Kidney (tissue), 22 donors: ENCODE measurements at places on chromosomes 7 and 10. TPM values are rescaled to one million over a fixed set of nuclear protein-coding genes. Genes with fewer than 3 reads are reported as not detected.

Gene MMD2
- not detected for total RNA-seq

Gene PAPSS2
- total RNA-seq, result 84.2 TPM

Gene ADAMTS14
- 0.47 TPM for total RNA-seq

Gene NME8
- total RNA-seq, result 0.44 TPM

Gene SUN3
- total RNA-seq, result 0.54 TPM

DNA sequence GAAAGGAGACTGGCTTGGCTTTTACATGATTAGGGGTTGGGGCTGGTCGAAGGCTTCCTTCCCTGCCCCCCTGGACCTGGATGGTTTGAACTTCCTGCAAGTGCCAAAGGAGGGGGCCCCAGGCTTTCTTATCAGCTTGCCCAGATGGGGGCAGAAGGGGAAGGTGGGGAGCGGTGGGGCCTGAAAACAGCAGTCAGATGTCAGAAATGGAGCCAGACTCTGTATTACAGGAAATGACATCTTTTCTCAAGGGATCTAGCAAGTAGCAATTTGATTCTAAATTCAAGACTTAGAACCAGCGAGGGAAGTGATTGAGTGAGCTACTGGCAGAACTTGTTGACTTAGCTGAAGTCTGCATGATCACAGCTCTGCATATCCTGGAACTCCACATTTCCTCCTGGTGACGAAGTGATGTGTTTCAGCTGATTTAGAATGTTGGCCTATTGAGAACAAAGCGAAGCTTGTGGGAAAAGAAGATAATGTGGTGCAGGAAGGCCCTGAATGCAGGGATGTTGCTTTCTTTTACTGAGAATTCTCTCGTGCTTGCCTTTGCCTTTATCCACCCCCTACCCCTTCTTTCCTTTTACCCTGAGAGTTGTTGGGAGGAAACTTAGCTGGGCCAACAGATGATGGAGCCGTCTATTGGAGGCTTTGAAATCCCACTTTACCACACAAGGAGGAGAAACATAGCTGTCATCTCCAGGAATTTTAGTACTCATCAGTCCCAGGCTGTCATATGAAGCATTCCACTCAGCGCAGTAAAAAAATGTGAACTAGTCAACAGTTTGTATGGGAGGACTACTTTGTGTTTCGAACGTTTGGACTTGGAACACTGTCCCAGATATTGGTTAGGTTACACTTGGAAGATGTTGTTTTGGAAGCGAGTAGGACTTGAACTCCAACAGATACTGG, 43.2 kb downstream of the CCNY start:
- H3K36me3 ChIP-seq, result no peaks in the 10 kb centered on the region
- H3K27ac ChIP-seq, result peak overlapping the region; percentile 59
- H3K27me3 ChIP-seq, result no peaks in the 10 kb centered on the region
- DNase-seq, result peak; percentile 91

GRCh38 chr7:75920431-75921161, 5.6 kb downstream of the POR start:
- no peaks in the 10 kb centered on the region for H3K27me3 ChIP-seq
- H3K27ac ChIP-seq, result no peak overlapping the region
- peaks cover 5% of the 10 kb centered on the region for H3K36me3 ChIP-seq
- H3K4me3 ChIP-seq, result no peak overlapping the region
- peaks cover 23% of the 10 kb centered on the region for H3K4me1 ChIP-seq

GRCh38 chr10:34420795-34421194, 394.3 kb downstream of the PARD3 start:
- H3K36me3 ChIP-seq, result no peaks in the 10 kb centered on the region
- peaks cover 7% of the 10 kb centered on the region for H3K4me1 ChIP-seq
- H3K27me3 ChIP-seq, result no peaks in the 10 kb centered on the region
- H3K27ac ChIP-seq, result no peak overlapping the region
- DNase-seq, result no peak
- no peak overlapping the region for H3K4me3 ChIP-seq

GRCh38 chr7:44982970-44983369, 4.2 kb upstream of the MYO1G start:
- H3K36me3 ChIP-seq, result peaks cover 32% of the 10 kb centered on the region
- no peak overlapping the region for H3K4me3 ChIP-seq
- peaks cover 10% of the 10 kb centered on the region for H3K4me1 ChIP-seq
- no peak overlapping the region for H3K27ac ChIP-seq

DNA sequence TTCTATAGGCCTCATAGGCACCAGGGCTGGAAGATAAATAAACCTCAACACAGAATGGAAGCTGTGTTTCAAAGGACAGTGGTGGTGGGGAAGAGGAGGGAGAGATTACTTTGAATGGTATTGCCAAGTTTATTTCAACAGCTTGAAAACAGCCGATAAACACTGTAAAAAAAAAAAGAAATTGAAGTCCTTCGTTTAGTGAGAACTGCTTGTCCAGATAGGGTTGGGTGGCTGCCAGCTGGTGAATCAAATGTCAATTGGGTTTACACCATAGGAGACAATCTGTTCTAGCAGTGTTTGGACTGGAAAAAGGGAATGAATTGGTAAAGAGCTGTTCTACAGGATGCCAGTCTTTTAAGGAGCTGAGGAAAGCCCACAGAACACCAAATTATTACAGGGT, 254.8 kb downstream of the PHF14 start:
- no peaks in the 10 kb centered on the region for H3K27me3 ChIP-seq
- H3K4me1 ChIP-seq, result no peaks in the 10 kb centered on the region
- DNase-seq, result no peak

GRCh38 chr7:138729444-138729843, 28.3 kb upstream of the SVOPL start:
- no peaks in the 10 kb centered on the region for H3K4me1 ChIP-seq
- H3K36me3 ChIP-seq, result peaks cover 4% of the 10 kb centered on the region
- H3K27me3 ChIP-seq, result no peaks in the 10 kb centered on the region
- H3K27ac ChIP-seq, result no peak overlapping the region
- peak; percentile 20 for DNase-seq

- no peak overlapping the region for H3K27ac ChIP-seq
- peak; percentile 10 for DNase-seq
- peaks cover 9% of the 10 kb centered on the region for H3K4me1 ChIP-seq
Measured at GRCh38 chr7:158265743-158266080, 321.9 kb downstream of the PTPRN2 start.

GRCh38 chr7:42344198-42344755, 107.3 kb upstream of the GLI3 start:
- no peaks in the 10 kb centered on the region for H3K27me3 ChIP-seq
- DNase-seq, result no peak
- H3K4me1 ChIP-seq, result no peaks in the 10 kb centered on the region
- no peaks in the 10 kb centered on the region for H3K36me3 ChIP-seq
- no peak overlapping the region for H3K4me3 ChIP-seq

- H3K4me1 ChIP-seq, result no peaks in the 10 kb centered on the region
- H3K27ac ChIP-seq, result no peak overlapping the region
- DNase-seq, result no peak
- no peak overlapping the region for H3K4me3 ChIP-seq
- no peaks in the 10 kb centered on the region for H3K36me3 ChIP-seq
Measured at GRCh38 chr10:78292982-78293865, 259.6 kb downstream of the RPS24 start.

DNA sequence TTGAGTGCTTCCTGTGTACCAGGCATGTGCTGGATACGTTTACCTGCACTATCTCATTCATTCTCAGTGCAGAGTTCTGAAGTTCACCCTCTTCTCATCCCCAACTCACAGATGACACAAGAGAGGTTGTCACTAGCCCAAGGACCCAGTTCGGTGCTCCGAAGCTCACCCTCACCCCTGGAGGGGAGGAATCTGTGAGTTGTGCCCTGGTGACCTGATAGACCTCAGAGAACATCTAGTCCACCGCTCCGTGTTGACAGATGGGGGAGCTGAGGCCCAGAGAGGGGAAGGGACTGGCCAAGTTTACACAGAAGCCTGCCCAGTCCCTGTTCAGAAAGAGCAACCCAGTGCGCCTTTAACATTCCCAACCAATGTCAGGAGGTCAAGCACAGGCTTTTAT, 44.8 kb upstream of the EMX2 start:
- no peak for DNase-seq
- H3K4me1 ChIP-seq, result no peaks in the 10 kb centered on the region
- H3K27ac ChIP-seq, result no peak overlapping the region
- H3K27me3 ChIP-seq, result no peaks in the 10 kb centered on the region
- H3K4me3 ChIP-seq, result no peak overlapping the region

DNA sequence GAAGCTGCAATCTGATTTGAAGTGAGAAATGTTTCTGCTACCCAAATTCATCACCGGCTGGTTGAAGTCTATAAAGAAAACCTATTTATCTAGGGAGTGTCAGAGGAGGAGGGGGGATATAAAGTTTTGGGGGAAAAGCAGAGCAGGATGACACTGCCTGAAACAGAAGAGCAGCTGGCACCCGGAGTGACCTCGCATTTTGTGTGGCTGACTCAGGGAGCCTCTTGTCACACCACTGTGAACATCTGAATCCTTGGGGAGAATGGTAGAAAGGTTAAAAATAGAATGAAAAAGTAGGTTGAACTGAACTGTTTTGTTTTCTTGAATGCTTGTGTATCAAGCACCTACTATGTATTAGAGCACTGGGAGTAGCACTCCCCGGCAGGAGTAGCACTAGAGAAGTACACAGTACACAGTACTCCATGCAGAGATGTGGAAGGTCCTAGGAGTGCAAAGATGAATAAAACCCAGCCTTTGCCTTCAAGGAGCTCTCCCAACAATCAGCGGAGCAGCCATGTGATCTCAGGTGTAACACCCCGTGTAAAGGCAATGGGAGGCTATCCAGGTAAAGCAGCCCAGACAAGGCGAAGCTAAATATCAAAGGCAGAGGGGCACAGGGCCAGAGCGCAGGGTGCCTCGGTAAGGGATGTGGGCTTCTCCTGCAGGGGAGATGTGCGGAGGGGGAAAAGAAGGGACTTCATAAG, 13.5 kb downstream of the CRTAC1 start:
- H3K27ac ChIP-seq, result no peak overlapping the region
- no peak overlapping the region for H3K4me3 ChIP-seq
- H3K36me3 ChIP-seq, result no peaks in the 10 kb centered on the region
- no peaks in the 10 kb centered on the region for H3K27me3 ChIP-seq
- DNase-seq, result no peak

GRCh38 chr7:20269726-20270125, 52.5 kb upstream of the MACC1 start:
- DNase-seq, result no peak
- H3K4me3 ChIP-seq, result no peak overlapping the region
- H3K36me3 ChIP-seq, result no peaks in the 10 kb centered on the region
- H3K27me3 ChIP-seq, result no peaks in the 10 kb centered on the region
- H3K4me1 ChIP-seq, result no peaks in the 10 kb centered on the region

DNA sequence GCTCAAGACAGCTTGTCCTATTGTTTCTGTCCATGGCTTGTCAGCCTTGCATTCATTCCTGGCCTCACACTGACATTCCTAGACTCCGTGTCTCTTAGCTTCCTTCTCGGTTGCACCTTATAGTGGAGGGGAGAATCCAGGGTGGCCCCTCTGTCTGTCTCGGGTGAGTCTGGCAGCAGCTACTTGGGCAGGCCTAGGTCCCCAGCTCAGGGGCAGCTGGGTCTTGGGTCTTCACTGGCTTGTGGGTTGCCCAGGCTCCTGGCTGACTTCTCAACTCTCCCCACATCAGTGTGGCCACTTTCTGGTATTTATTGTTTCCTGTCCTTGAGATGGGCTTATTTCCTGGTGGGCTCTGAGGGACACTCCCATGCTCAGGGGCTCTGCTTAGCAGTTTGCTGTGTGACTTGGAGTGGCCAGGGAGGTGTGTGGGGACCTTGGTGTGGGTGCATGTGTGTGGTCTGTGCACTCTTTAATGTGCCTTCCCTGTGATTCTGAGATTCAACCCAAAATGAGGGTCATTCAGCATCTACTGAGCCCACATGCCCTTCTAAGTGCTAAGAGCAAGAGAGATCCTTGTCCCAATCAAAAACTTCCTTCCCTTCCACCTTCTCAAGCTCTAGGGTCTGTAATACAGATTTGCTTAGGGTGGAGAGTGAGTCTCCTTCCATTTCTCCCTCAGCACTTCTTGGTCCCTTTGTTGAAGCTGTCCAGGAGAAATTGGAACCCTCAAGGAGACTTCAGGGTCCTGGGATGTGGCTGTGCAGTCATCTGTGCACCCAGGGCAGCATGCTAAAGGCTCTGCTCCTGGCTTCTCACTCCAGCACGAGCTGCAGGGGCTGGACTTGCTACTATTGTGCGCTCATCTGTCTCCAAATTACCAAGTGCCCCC, 20.1 kb downstream of the UPP1 start:
- H3K27ac ChIP-seq, result no peak overlapping the region
- no peaks in the 10 kb centered on the region for H3K27me3 ChIP-seq

GRCh38 chr7:21422751-21423150, 5.1 kb upstream of the SP4 start:
- no peak overlapping the region for H3K27ac ChIP-seq
- H3K36me3 ChIP-seq, result no peaks in the 10 kb centered on the region

DNA sequence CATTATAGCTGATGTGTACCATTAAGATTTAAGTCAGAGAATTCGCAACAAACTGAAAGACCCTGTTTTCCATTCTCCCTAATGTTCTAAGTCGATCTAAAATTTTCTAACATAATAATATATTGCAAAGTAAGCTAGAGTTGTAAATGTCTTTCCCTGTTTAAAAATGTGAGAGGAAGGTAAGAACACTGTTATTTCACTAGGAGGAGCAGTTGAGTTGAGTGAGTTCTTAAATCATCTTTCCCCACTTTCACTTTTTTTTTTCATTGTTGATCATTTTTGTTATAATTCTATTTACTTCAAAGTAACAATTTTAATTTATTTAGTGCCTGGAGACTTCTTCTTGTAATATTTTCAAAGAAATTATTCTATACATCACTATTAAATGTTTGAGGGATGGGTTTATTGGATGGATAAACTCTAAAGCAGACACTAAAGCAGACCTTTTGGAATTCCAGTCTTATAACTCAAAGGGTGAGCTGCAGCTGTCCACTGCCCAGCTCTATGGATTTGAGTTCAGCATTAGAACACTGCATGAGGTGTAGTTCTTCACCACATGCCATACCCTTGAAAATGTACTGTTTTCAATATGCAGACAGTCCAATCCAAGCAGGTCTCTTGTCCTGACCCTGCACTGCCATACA, 181.3 kb upstream of the FZD1 start:
- no peak overlapping the region for H3K27ac ChIP-seq
- H3K4me1 ChIP-seq, result no peaks in the 10 kb centered on the region
- H3K4me3 ChIP-seq, result no peak overlapping the region
- H3K27me3 ChIP-seq, result no peaks in the 10 kb centered on the region
- DNase-seq, result peak; percentile 38
- H3K36me3 ChIP-seq, result no peaks in the 10 kb centered on the region

DNA sequence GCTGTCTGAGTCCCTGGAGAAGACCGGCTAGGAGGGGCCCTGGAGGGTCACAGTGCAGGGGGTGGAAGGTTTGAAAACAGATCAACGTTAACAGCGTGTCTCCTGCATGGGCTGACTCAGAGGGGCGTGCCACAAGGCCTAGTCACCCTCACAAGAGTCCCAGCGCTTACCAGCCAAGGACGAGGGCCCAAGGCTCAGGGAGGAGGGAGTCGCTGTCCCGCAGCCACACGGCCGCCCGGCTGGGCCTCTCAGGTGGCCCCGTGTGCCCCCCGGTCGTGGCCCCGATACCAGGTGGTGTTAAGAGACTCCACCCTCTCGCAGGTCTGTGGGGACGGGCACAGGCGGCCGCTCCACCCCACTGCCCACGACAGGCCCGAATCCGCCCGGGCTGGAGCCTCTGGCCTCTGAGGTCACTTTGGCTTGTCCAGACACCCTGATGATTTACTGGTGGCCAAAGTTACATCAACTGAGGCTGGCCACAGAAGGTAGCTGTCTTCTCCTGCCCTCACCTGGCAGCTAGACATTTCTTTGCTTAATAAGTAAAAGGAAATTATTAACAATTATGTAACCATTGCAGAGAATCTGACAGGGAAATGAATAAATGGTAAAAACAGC, 34.0 kb downstream of the FAM20C start:
- H3K4me1 ChIP-seq, result peaks cover 31% of the 10 kb centered on the region
- peak; percentile 48 for DNase-seq
- peak overlapping the region; percentile 72 for H3K27ac ChIP-seq
- H3K36me3 ChIP-seq, result peaks cover 4% of the 10 kb centered on the region
- H3K27me3 ChIP-seq, result no peaks in the 10 kb centered on the region
- no peak overlapping the region for H3K4me3 ChIP-seq

- no peaks in the 10 kb centered on the region for H3K4me1 ChIP-seq
- no peak for DNase-seq
- H3K36me3 ChIP-seq, result no peaks in the 10 kb centered on the region
- H3K27ac ChIP-seq, result no peak overlapping the region
Measured at GRCh38 chr7:99949645-99950228, 20.3 kb upstream of the GJC3 start.
